Progenitor cell of endocrine pancreas (in vitro differentiated cells): ENCODE measurements at places on chromosomes 4 and X. TPM values are rescaled to one million over a fixed set of nuclear protein-coding genes. Genes with fewer than 3 reads are reported as not detected.

- DNase-seq: no peak
These were observed 389.2 kb upstream of the TENM3 start for GRCh38 chr4:181853881-181854511.

- no peak for DNase-seq
These were observed 36.3 kb downstream of the HTT-AS start for GRCh38 chr4:3037957-3038461.

DNA sequence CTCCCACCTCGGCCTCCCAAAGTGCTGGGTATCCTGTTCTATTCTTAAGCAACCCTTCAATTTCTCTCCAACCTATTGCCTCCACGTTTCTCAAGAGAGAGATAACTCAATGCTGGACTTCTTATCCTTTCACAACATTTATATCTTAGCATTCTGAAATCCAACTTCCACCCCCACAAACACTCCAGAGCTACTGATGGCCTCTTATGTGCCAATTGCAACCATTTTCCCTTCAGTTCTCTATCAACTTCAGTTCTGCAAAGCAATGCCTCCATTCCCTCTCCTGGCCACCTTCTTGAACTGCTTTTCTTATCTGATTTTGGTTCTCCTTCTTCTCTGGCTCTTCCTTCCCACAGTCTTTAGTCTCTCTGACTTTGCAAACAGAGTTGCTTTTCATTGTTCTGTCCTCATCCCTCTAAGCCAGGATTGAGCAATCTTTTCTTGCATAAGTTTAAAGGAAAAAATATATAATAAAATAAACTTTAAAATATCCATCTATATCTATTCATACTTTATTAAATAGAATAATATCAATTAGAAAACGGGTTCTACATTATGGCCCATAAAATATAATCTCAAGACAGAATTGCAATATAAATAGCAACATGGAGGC is 3.6 kb upstream of the STBD1 start:
- no peak for DNase-seq

DNA sequence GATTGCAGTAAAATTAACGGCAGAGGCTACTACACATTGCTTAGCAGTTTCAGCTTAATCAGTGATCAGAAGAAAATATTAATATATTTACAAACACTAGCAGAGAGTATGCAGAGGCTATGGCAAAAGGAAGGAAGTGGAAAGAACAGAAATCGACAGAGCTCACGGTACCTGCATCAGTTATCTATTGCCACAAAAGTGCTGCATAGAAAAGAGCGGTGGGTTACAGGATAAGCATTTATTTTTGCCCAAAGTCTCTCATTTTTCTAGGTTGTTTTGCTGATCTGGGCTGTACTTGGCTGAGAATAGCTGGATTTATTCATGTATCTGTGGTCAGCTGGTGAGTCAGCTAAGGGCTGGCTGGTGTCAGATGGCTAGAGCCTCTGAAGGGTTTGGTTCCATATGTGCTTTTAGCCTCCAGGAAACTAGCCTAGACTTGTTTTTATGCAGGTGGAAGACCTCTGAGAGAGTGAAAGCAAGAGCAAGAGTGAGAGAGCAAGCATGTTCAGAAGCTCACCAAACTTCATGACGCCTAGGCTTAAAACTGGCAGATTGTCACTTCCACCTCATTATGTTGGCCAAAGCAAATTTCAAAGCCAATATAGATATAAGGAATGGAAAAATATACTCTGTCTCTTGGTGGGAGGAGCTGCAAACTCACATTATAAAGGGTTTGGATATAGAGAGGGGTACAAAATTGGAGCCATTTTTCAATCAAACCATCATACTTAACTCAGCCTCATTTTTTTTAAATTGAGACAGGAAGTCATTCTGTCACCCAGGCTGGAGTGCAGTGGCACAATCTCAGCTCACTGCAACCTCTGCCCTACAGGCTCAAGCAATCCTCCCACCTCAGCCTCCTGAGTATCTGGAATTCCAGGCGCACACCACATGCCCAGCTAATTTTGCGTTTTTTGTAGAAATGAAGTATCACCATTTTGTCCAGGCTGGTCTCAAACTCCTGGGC is 153.2 kb upstream of the RPL34 start:
- no peak for DNase-seq

Gene RASL11B
- 9.3 and 9.7 TPM in 2 replicates for total RNA-seq

Gene ADGRL3
- total RNA-seq: 5.6 and 7.0 TPM in 2 replicates

Gene RIPPLY1
- total RNA-seq: not detected in 2 replicates

Gene CENPVL1
- total RNA-seq: 1.4 TPM in 2 replicates

Gene SMIM10
- total RNA-seq: 2.2 TPM in 2 replicates

Gene SYTL5
- total RNA-seq: 8.8 and 9.7 TPM in 2 replicates
